ENCODE measurements at places on chromosomes 12 and 14.

DNA sequence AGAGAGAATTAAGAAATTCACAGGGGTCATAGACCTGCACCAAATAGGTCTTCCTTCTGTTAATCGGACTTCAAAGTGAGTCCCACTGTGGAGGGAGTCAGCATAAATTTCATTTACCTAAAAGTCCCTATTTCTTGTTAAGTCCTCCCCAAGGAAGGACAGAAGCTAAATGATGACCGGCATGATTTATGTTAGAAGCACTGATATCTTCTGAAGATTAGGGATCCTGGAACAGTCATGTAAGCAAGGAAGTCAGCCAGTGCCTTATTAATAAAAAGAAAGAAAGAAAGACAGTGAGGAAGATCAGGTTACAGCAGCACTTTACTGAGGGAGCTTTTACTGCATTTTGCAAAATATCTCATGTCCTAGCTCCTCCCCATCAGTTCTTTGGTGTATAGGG, 287.5 kb downstream of the FOXG1 start:
- DNase-seq, result no peak

- no peak for DNase-seq
Observed at GRCh38 chr12:26182377-26182776, 13.0 kb upstream of the SSPN start.

GRCh38 chr12:22275843-22276242, 58.7 kb downstream of the ST8SIA1 start:
- DNase-seq, result no peak

- no peak for DNase-seq
Observed at GRCh38 chr12:1720494-1720893, 29.6 kb downstream of the ADIPOR2 start.

- no peak for DNase-seq
Observed at GRCh38 chr12:105980085-105980484, 158.7 kb downstream of the NUAK1 start.

DNA sequence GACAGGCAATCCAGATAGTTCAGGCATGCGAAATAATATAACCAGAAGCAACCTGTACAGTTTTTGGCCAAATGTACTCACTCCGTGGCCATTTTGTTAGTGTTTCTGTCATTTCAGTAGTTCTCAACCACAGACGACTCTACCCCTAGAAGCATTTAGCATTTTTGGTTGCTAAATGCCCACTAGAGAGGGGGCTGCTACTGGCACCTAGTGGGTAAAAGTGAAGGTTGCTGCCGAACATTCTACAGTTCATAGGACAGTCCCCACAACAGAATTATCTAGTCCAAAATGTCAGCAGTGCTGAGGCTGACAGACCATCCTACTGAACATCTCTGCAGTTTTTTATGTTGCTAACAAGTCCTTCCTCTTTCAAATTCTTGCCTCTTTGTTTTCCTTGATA, 107.4 kb downstream of the TSHR start:
- peak; percentile 74 for DNase-seq

- DNase-seq, result no peak
Observed at GRCh38 chr12:116074686-116075085, 202.8 kb downstream of the MED13L start.

DNA sequence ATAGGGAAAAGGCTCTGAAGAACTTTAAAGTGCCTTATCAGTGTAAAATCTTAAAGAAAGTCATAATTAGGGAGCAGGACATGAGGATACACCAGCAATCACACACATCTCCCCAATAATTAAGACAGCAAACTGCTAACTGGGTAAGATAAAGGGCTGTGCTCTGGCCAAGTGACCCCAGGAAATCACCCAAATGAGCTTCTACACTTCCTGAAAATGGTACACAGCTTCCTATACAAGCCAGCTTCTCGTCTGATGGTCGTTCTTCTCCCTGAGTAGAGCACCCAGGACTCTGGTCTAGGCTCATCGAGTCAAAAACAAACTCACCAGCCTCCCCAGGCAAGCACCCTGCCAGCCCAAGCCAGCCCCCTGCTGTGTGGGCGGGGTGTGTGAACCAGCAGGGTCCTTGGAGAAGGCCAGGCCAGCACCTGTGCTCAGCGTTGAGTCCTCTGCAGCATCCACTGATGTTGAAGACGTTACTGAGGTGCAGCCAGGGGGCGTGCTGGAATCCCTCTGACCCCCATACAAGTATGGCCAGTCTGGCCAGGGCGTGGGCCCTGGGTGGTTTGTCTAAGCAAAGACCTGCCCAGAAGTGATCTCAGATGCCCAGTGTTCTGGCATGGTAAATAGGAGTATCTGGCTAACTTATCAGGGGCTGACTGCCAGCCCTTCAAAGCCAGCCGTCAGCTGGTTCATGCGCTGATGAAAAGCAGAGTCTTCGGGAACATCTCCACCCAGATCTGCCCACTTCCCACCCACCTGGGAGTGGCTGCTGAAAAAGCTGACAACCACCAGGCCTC, 41.4 kb downstream of the ACTN1 start:
- no peak for DNase-seq

DNA sequence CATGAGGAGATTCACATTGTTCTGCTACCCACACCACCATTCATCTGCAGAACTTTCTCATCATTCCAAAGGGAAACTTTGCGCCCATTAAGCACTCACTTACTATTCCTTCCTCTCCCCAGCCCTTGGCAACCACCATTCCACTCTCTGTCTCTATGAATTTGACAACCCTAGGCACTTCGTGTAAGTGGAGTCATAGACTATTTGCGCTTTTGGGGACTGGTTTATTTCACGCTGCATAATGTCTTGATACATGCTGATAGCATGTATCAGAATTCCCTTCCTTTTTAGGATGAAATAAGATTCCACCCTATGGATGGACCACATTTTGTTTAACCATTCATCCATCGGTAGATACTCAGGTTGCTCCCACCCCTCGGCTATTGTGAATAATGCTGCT, 4.5 kb upstream of the EML1 start:
- DNase-seq, result no peak

Data from erythroblast (primary cell).